ENCODE measurements at places on chromosomes 2 and 18.

DNA sequence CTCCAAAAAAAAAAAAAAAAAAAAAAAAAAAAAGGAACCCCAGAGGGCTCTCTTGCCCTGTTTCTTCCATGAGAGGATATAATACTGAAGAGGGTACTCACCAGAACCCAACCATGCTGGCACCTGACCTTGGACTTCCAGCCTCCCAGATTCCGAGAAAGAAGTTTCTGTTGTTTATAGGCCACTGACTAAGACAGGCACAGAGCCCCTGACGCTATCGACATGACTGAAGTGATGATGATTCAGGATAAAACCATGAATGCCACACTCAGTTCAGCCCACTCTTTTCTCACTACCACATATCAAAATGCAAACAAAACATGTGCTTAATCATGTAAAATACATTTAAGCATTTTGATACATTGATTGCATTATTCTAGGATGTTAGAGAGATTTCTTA is 66.1 kb upstream of the CDCA7 start:
- DNase-seq, result no peak

GRCh38 chr2:128444121-128444771 is 125.6 kb upstream of the HS6ST1 start:
- DNase-seq, result no peak

- DNase-seq, result no peak
Measured at GRCh38 chr2:197847651-197848401, 43.4 kb downstream of the PLCL1 start.

- DNase-seq, result no peak
Measured at GRCh38 chr18:25075783-25076182, 276.2 kb downstream of the ZNF521 start.

DNA sequence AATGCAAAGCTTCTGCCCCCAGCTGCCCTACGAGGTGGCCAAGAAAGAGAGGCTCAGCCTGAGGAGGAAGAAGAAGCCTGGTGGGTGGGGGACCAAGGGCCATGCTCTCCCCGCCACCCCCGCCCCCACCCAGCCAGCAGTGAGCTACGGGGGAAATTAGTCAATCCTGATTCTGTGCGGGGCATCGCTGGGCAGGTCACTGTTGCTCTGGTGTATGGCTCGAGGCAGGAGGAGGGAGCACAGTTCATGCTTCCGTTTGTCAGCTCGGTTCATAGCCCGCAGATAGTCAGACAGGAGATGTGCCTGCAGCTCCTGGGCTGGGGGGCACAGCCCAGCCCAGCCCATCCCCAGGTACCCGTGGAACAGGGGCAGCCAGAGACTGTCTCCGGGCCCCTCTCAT is 17.1 kb downstream of the RAMP1 start:
- no peak for DNase-seq

DNA sequence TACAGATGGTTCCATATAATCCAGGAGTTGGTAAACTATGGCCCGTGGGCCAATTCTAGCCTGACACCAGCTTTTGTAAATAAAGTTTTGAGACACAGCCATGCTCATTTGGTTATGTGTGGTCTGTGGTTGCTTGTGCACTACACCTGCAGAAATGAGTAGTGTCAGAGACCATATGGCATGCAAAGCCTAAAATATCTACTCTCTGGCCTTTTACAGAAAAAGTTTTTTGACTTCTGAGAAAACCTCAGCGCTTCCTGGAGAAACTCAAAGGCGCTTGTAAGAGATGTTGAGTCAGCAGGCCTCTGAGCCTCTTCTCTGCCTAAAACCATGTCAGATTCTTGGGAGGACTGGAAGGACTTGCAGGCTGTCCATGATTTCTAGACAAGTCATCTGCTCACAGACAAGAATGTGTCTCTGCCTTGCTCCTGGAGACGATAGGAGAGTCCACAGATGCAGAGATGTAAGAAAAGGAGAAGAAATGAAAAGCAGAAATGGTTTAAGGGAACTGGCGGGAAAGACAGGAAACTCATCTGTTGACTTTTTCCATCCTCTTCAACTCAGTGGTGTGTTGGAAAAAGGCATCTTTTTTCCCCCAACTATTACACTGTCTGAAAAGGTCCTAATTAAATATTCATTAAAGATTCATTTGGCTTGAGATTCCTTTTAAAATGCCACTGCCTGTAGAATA is 5.2 kb downstream of the TTC39C start:
- DNase-seq, result no peak

GRCh38 chr2:29223851-29224692 is 108.9 kb downstream of the CLIP4 start:
- peak; percentile 5 for DNase-seq

GRCh38 chr18:6566338-6566911 is 151.7 kb upstream of the L3MBTL4 start:
- DNase-seq, result no peak

DNA sequence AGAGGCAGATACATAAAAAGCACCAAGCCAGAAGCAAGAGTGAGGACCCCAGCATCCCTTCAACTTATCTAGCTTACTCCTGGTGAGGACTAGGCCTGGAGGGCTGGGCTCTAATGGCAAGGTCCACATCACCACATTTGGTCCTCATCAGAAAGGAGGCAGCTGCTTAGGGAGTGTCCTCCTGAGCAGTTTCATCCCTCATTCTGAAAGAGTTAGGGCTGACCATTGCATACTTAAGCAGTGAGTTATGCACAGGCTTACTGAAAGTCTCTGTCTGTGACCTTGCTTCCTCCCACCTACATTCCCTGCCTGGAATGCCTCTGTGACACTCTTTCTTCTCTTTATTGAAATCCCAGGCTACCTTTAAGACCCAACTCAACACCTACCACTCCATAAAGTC is 301.8 kb upstream of the ACVR2A start:
- no peak for DNase-seq

- DNase-seq, result no peak
Measured at GRCh38 chr18:35477497-35477896, 20.3 kb downstream of the INO80C start.

- DNase-seq, result no peak
Measured at GRCh38 chr2:10688921-10689807, 611 bp downstream of the NOL10 start.

- no peak for DNase-seq
Measured at GRCh38 chr2:83689402-83689801, 769.7 kb downstream of the SUCLG1 start.

GRCh38 chr18:67133669-67134068 is 382.9 kb downstream of the DSEL start:
- no peak for DNase-seq

DNA sequence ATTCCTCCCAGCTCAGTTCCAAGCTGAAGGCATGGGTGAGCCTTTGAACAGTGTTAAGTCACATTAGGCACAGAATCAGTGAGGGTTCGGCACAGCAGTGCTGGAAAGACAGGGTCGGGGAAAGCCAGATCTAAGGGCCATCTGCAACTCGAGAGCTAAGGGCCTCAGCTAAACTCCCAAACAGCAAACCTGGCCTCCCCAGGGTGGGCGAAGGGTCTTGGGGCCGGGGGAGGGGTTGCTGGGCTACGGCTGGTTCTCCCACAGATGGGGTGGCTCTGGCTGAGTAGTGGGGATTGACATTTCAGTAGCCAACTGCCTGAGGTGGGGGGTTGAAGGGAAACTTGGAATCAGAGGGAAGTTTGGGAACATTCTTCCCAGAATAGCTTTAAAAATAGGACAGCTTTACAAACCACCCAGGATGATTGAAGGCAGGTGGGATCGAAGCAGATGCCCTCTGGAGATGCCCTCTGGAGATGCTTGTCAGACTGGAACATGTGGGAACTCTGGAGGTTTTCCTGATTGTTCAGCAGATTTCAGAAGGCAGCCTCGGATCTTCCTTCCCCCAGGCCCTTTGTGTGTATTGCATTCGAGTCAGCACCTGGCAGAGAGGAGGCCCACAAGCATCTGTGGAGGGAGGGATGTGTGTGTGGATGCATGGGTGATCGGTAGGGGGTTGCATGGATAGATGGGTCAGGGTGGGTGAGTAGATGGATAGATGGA is 156.4 kb downstream of the SMAD7 start:
- no peak for DNase-seq

- DNase-seq, result no peak
Measured at GRCh38 chr18:78596794-78597345, 382.7 kb upstream of the SALL3 start.

DNA sequence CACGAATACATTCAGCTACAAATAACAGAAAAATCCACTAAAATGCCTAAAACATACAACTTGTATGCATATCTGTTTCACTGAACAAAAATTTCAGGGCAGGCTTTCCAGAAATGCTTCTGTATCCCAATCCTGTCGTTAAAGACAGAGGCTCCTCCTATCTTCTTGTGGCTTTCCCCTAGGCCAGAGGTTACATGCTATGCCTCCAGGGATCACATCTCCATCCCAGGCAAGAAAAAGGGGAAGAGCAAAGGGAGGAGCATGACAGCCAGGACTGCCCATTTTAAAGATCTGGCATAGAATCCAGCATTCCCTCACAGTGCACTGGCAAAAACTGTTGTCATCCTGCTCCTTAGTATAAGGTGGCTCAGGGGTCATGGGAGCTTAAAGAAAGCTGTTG is 268.7 kb upstream of the SETBP1 start:
- DNase-seq, result no peak

DNA sequence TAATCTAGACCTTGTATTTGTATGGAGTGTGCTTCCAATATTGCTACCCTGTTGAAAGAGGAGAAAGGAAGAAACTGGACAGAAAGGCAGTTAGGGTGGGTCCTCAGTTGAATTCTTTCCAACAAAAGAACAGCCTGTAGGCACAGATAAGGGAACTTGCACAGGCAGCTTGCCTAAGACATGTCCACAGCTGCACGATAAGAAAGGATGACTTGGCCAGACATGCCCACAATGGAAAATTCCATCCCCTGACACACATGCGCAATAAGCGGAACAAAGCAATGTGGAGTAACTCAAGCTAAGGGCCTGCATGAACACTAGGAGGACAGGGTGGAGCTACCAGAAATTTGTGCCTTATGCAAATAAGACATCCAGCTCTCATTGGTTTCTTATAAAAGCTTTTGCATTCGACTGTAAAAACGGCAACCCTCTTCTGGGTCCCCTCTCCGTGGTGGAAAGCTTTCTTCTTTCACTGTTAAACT is 1084.7 kb upstream of the NXPH2 start:
- no peak for DNase-seq

GRCh38 chr2:62939735-62940491 is 110.7 kb upstream of the OTX1 start:
- no peak for DNase-seq

DNA sequence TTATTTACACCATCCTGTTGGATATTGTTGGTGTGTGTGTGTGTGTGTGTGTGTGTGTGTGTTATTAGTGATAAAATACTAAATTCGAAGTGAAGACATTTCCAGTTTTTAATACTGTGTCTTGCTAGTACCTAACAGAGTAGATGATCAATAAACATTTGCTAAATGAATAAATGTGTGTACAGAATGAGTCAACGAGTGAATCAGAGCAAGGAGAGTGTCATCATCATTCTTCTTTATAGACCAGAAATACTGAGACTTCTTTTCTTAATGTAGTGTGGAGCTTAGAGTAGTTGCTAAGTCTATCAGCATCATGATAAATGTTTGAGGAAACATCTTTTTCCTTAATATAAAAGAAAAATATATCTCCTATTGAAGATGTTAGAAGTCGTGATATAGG is 169.7 kb upstream of the SATB2 start:
- no peak for DNase-seq

DNA sequence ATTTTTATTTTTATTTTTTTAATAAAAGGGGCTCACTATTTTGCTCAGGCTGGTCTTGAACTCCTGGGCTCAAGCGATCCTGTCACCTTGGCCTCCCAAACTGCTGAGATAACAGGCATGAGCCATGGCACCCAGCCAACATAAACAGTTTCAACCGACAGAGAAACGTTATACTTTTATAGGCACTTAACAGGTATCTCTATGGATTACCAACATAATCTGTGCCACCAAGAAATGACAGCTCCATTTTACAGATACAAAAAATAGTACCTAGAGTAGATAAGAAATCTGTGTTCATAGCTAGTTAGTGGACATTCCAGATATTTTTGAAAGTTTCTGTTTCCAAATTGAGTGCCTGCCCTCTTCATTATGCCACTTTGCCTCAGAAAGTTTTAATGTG is 1316.7 kb downstream of the LRP1B start:
- no peak for DNase-seq

DNA sequence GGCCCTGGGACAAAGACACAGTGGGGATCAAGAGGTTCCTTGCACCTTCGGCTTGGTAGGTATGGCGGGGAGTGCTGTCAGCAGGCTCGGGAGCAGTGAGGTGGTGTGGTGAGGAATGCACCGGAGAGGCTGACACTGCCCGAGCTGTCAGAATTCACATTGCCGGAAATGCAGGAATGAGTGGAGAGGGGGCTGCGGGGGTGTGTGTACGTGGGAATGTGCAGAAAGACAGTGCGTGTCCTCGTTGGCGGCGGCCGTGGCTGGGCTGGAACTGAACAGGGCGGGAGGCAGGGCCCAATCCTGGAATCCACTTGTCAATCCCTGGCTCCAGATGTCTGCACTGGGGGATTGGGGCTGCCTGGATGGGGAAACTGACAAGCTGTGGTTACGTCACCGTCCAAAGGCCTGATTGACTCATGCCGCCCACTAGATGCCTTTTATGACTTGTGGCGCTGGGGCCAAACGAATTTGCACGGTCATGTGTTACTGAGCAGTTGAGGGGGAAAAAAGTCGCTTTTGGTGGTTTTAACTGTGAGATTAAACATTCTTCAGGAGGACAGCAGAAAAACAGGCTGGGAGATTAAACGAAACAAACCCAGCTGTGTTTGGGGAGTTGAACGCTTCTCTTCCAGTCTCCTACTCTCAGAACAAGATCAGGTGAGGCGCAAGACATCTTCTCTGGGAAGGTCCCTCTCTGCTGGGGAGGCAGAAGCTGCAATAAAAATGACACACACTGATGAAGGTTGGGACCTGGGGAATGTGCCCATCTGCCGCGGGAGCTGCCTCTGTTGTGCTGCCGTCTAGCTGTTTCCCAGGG is 189.4 kb upstream of the GLI2 start:
- DNase-seq, result no peak

- DNase-seq, result no peak
Measured at GRCh38 chr18:50096766-50097435, 98.0 kb downstream of the MYO5B start.

- no peak for DNase-seq
Measured at GRCh38 chr2:96547203-96547641, 10.7 kb downstream of the ARID5A start.

- no peak for DNase-seq
Measured at GRCh38 chr2:235131334-235132305, 179.8 kb downstream of the SH3BP4 start.

GRCh38 chr2:74205596-74205995 is 7.2 kb downstream of the MTHFD2 start:
- DNase-seq, result no peak

GRCh38 chr2:48471048-48471474 is 58.9 kb upstream of the STON1 start:
- peak; percentile 30 for DNase-seq

DNA sequence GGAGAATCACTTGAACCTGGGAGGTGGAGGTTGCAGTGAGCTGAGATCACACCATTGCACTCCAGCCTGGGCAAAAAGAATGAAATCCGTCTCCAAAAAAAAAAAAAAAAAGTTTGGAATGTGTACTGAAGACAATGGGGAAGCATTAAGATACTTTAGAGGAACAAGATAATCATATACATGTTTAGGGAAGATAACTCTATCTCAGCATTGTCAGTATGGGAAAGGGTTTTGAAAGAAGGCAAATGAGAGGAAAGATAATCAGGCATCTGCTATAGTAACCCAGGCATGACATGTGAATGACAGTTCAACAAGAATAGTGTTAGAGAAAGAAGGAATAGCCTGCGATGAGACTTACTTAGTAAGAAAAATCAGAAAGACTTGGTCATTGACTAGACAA is 112.0 kb downstream of the ATAD2B start:
- no peak for DNase-seq

GRCh38 chr18:54351186-54351585 is 6.5 kb downstream of the STARD6 start:
- DNase-seq, result no peak

Data from hippocampal formation (tissue), 2 donors.